Neuronal stem cell (in vitro differentiated cells): ENCODE measurements at places on chromosomes 3 and 15.

- peaks cover 12% of the 10 kb centered on the region for H3K4me1 ChIP-seq
- no peak for DNase-seq
- no peak overlapping the region for H3K4me3 ChIP-seq
- H3K27me3 ChIP-seq = no peaks in the 10 kb centered on the region
- no peaks in the 10 kb centered on the region for H3K36me3 ChIP-seq
- no peak overlapping the region for H3K27ac ChIP-seq
Measured at GRCh38 chr15:62394079-62394478, 229.0 kb upstream of the C2CD4B start.

DNA sequence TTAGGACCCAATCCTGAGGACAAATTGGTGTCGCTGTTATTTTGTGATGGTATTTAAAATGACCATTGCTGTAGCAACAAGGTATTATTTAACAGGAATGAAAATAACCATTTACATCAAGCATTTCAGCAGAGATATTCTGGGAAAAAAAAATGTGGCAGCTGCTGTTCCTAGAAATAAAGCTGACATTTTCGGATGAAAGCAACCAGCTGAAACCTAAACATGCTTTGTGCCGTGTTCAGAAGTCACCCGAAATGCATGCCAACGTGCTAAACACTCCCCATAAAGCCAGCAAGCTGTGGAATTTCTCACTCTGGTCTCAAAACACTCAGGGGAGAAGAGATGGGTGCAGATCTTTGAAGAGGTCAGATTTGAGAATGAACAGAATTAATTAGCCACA, 31.5 kb upstream of the TAFA4 start:
- DNase-seq = no peak
- no peaks in the 10 kb centered on the region for H3K36me3 ChIP-seq
- H3K4me3 ChIP-seq = no peak overlapping the region
- no peak overlapping the region for H3K27ac ChIP-seq

- no peak for DNase-seq
- H3K36me3 ChIP-seq = no peaks in the 10 kb centered on the region
- no peak overlapping the region for H3K27ac ChIP-seq
- H3K4me3 ChIP-seq = no peak overlapping the region
- no peaks in the 10 kb centered on the region for H3K4me1 ChIP-seq
Measured at GRCh38 chr3:72390841-72391240, 457.4 kb downstream of the SHQ1 start.

DNA sequence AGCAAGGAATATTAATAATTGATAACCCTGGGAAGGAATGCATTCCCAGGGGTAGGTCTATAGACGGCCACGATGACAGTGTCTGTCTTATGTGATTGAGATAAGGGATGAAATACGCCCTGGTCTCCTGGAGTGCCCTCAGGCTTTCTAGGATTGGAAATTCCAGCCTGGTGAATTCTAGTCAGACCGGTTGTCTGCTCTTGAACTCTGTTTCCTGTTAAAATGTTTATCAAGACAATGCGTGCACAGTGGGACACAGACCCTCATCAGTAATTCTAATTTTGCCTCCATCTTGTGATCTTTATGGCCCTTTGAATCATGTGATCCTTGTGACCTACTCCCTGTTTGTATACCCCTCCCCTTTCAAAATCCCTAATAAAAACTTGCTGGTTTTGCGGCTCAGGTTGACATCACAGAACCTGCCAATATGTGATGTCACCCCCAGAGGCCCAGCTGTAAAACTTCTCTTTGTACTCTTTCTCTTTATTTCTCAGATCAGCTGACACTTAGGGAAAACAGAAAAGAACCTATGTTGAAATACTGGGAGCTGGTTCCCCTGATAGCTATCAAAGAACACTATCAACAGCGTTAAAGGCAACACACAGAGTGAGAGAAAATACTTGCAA, 183.3 kb downstream of the PDE8A start:
- H3K27ac ChIP-seq = no peak overlapping the region
- H3K4me1 ChIP-seq = no peaks in the 10 kb centered on the region
- H3K27me3 ChIP-seq = no peaks in the 10 kb centered on the region

DNA sequence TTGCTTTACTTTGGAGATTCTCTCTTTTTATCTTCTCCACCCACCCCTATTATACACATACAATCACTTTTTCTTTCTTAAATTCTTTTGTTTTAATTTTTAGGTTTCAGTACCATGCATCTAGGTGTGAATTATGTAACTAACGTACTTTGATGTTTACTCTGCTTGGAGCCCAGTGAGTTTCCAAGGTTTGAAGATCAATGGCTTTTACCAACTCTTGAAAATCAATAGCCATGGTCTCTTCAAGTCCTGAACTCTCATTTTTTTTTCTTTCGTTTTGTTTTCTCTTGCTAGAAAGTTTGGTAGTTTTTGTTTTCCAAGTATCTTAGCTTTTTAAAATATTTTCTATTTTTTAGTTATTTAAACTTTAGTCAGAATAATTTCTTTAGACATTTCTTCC, 417.2 kb downstream of the ZBBX start:
- no peaks in the 10 kb centered on the region for H3K36me3 ChIP-seq
- no peak overlapping the region for H3K4me3 ChIP-seq
- H3K27ac ChIP-seq = no peak overlapping the region
- H3K27me3 ChIP-seq = no peaks in the 10 kb centered on the region
- no peak for DNase-seq
- H3K4me1 ChIP-seq = no peaks in the 10 kb centered on the region

DNA sequence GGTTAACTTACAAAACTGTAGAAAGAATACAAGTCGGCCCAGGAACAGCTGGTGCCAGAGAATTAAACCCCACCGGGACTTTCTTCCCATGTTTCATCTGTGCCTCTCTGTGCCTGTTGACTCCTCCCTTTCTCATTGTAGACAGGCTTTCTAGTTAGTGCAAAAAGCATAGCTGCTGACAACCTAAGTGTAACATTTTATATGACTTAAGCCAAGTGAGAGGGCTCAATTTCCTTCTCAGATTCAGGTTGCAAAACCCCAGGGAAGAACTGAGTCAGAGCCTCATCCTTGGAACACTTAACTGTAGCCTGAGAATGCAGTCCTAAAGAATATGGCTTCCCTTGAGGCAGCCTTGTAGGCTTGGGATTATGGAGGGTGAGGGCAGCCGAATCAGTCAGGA, 302.5 kb upstream of the AZI2 start:
- no peaks in the 10 kb centered on the region for H3K4me1 ChIP-seq
- no peak overlapping the region for H3K27ac ChIP-seq
- H3K4me3 ChIP-seq = no peak overlapping the region
- DNase-seq = no peak
- no peaks in the 10 kb centered on the region for H3K36me3 ChIP-seq

- H3K36me3 ChIP-seq = peaks cover 32% of the 10 kb centered on the region
- H3K27me3 ChIP-seq = no peaks in the 10 kb centered on the region
- no peak overlapping the region for H3K4me3 ChIP-seq
- H3K27ac ChIP-seq = no peak overlapping the region
- no peaks in the 10 kb centered on the region for H3K4me1 ChIP-seq
- no peak for DNase-seq
Measured at GRCh38 chr3:33064929-33065328, 32.0 kb downstream of the GLB1 start.

DNA sequence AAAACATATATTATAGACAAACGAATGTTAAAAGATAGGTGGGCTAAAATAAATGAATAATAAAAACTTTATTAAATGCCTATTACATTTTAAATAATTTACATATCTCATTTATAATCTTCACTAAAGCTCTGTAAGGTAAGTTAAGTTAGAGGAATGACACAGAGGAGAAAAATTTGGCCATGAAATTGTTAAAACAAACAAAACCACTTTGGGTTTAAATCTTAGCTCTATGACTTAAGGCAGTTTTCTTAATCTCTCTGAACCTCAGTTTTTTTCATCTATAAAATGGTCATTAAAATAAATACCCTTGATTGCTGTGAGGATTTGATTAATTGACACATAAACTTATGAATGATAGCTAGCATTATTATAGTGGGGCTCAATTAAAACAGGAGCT, 404.8 kb upstream of the ATP11B start:
- peaks cover 6% of the 10 kb centered on the region for H3K4me1 ChIP-seq
- no peaks in the 10 kb centered on the region for H3K27me3 ChIP-seq
- H3K36me3 ChIP-seq = no peaks in the 10 kb centered on the region

DNA sequence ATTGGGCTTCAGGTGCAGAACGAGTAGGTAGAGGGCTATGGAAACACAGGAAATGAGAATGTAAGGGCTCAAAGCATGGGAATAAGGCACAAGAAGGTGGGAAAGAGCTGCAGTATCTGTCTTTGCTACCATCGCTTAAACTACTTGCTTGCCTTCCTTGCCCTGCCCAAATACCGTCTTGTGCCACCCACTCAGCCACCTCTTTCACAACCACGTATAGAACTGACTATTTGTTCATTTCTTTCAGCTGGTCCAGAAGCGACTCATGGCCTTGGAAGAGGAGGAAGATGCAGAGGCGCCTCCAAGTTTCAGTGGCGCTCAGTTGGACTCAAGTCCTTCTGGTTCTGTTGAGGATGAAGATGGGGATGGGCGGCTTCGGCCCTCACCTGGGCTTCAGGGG, 11.8 kb downstream of the LPCAT4 start:
- H3K36me3 ChIP-seq = peaks cover 43% of the 10 kb centered on the region
- no peak for DNase-seq
- H3K27ac ChIP-seq = no peak overlapping the region
- H3K4me1 ChIP-seq = no peaks in the 10 kb centered on the region
- H3K4me3 ChIP-seq = no peak overlapping the region

GRCh38 chr15:23524816-23525215, 40.7 kb upstream of the MKRN3 start:
- DNase-seq = no peak
- no peaks in the 10 kb centered on the region for H3K27me3 ChIP-seq
- no peaks in the 10 kb centered on the region for H3K36me3 ChIP-seq
- H3K4me3 ChIP-seq = no peak overlapping the region
- no peak overlapping the region for H3K27ac ChIP-seq

- H3K4me1 ChIP-seq = peaks cover 9% of the 10 kb centered on the region
- DNase-seq = no peak
- H3K27ac ChIP-seq = no peak overlapping the region
- H3K4me3 ChIP-seq = no peak overlapping the region
- H3K27me3 ChIP-seq = no peaks in the 10 kb centered on the region
Measured at GRCh38 chr15:78007211-78007931, 70.1 kb downstream of the TBC1D2B start.

DNA sequence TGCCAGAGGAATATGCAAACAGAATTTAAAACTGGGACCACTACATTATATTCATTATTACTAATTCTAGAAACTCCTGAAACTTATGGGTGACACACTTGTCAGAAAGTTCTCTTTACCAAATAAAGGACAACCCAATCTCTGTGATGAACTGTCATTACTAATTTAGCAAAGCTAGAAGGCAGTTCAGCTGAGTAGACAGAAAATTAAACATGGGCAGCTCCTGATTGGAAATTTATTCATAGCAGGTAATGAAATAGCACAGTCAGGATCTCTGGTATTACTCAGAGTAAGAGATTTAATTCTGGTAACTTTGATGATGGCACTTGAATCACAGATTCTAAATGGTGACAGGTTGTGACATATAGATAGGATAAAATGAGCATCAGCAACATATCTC, 123.0 kb downstream of the GBE1 start:
- DNase-seq = no peak
- no peak overlapping the region for H3K4me3 ChIP-seq
- no peak overlapping the region for H3K27ac ChIP-seq
- H3K36me3 ChIP-seq = no peaks in the 10 kb centered on the region

GRCh38 chr3:131602011-131602779, 99.4 kb upstream of the MRPL3 start:
- no peak overlapping the region for H3K27ac ChIP-seq
- H3K4me1 ChIP-seq = peaks cover 2% of the 10 kb centered on the region
- no peak for DNase-seq
- H3K27me3 ChIP-seq = no peaks in the 10 kb centered on the region

DNA sequence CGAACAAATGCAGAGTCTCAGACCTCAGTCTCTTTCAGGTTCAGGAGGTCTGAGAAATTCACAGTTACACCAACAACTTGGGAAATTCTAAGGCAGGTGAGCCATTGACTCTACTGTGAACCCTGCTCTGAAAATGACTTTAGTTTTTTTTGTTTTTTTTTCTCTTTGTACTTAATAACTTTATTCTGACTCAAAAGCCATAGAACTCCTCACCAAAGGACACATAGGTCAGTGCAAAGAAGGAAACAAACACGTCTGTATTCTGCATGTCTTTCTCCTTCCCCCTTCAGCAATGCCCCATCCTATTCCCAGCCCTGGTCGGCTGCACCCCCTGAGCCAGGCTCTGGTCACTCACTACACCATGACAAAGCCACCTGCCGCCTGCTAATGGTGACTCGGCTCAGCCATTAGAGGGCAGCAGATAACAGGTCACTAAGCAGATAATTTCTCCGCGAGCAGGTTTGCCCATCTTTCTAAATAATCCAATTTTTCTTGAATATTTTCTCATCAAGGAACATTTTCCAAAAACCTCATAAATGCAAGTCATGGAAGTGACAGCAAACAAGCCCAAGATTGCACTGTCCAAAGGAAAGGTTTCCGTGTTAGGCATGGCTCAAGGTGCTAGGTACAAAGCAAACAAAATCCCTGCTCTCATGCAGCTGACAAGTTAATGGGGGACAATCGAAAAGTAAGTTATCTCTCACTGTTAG, 37.7 kb downstream of the TM4SF4 start:
- no peak overlapping the region for H3K4me3 ChIP-seq
- H3K36me3 ChIP-seq = no peaks in the 10 kb centered on the region
- no peak overlapping the region for H3K27ac ChIP-seq
- H3K27me3 ChIP-seq = no peaks in the 10 kb centered on the region

DNA sequence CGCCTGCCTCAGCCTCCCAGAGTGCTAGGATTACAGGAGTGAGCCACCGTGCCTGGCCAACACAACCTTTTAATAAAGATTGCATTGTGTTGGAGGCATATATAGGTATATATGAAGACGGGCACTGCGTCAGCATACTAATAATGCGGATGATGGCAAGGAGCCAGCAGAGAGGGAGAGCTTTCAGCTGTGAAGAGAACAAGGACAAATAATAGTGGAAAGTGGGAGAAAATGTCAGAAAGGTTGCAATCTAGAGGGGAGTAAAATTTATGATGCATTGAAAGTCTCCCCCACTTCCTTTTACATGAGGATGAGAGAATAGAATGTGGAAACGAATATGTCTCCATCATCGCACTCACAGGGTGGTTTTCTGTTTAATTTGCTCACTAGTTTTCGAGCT, 170.5 kb upstream of the TBL1XR1 start:
- H3K27me3 ChIP-seq = no peaks in the 10 kb centered on the region
- no peaks in the 10 kb centered on the region for H3K36me3 ChIP-seq
- no peak for DNase-seq
- peaks cover 5% of the 10 kb centered on the region for H3K4me1 ChIP-seq
- H3K4me3 ChIP-seq = no peak overlapping the region

DNA sequence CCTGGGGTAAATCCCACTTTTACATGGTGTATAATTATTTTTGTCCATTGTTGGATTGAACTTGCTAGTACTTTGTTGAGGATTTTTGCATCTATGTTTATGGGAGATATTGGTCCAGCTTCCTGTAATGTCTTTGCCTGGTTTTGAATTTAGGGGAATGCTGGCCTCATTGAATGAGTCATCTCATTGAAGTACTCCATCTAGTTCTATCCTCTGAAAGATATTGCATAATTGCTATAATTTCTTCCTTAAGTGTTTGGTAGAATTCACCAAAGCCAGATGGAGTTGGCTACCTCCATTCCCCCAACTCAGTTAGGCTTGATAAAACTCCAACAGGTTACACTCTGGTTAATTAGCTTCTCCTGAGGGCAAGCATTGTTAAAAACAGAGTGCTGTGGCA, 237.4 kb upstream of the TGFBR2 start:
- DNase-seq = no peak
- H3K36me3 ChIP-seq = no peaks in the 10 kb centered on the region
- no peak overlapping the region for H3K4me3 ChIP-seq
- no peaks in the 10 kb centered on the region for H3K4me1 ChIP-seq
